ENCODE measurements at places on chromosomes 3 and 15.

- no peak for DNase-seq
Observed at GRCh38 chr3:109257269-109257668, 59.0 kb downstream of the DPPA2 start.

DNA sequence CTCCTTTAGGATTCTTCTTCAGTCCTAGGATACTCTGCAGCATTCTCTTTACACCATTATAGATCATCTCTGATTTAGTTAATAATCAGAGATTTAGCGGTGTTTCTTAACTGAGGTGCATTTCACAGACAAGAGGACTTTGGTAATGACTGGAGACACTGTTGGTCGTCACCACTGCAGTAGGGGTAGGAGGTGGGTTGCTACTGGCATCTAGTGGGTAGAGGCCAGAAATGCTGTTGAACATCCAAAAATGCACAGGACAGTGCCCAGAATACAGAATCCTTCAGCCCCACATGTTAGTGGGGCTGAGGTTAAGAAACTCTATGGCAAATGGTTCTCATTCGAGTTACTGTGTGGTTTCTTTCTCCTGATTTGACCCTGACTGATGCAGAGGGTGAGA lies 80.4 kb upstream of the LMCD1 start:
- DNase-seq = no peak

- no peak for DNase-seq
Observed at GRCh38 chr15:95556225-95556624, 774.3 kb upstream of the NR2F2 start.

GRCh38 chr3:112925969-112926368 lies 48.9 kb downstream of the CD200R1 start:
- DNase-seq = no peak

GRCh38 chr3:55467099-55467498 lies 20.0 kb downstream of the WNT5A start:
- DNase-seq = no peak

DNA sequence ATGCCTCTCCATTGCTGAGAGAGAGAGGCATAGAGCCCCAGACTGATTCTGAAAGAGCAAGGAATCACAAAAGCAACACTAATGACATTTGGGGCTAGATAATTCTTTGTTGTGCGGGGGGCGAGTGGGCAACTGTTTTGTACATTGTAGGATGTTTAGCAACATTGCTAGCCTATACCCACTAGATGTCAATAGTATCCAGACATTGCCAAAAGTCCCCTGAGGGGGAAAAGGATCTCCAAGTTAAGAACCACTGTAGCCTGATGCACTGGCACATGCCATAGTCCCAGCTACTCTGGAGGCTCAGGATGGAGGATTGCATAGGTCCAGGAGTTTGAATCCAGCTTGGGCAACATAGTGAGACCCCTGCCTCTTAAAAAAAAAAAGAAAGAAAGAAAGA lies 22.8 kb upstream of the GOLM2 start:
- DNase-seq = no peak

DNA sequence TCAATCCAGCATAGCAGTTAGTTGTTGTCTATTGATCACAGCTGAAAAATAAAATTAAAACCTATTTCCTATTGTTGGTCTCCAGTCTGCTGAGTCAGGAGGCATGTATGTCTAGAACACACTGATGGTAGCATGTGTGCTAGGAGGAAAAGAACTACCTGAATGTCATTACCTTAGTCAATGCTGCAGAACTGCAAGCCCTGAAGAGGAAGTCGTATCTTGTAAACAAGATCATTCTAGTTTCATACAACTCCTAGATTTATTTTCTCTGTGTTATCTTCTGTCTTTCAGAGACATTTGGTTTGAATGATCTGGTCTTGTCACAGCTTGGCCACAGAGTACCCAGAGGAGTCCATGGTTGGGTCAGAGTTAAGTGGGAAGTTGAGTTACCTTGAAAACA lies 110.0 kb upstream of the MRPL3 start:
- DNase-seq = no peak

GRCh38 chr3:151265866-151266265 lies 12.5 kb downstream of the P2RY14 start:
- no peak for DNase-seq

DNA sequence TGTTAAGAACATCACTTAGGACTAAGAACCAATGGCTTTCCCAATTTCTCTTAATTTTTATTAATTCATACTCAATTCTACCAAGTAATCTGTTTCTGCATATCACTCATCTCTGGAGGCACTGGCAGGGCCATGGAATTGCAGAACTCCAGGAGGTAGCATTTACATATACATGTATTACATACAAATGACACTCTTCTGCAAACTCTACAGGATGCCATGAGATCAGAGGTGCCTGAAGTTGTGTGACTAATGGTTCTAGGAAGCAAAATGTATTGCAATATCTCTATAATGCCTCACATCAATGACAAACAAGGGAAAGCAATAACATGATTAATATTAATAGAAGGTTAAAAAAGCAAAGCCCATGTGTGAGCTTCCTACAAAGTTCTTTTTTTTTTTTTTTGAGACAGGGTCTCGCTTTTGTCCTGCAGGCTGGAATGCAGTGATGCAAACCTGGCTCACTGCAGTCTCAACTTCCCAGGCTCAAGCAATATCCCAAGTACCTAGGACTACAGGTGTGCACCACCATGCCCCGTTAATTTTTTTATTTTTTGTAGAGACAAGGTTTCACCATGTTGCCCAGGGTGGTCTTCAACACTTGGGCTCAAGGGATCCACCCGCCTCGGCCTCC lies 33.0 kb downstream of the DENND6A start:
- no peak for DNase-seq

DNA sequence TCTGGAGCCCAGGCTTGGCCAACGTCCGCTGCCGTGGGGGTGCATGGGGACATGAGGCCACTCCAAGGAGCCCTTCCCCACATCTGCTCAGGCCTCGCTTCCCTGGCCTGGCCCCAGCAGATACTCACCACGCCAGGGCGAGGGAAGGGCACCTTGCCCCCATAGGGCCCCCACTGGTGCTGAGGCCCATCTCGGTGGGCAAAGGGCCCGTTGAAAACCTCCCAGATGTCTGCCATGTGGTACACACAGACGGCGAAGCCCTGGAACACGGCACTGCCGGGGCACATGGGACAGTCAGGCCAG lies 4.7 kb downstream of the SEMA3G start:
- DNase-seq = no peak

- DNase-seq = no peak
Observed at GRCh38 chr15:59419170-59419569, 18.8 kb upstream of the FAM81A start.

GRCh38 chr3:131279577-131279976 lies 102.0 kb upstream of the NUDT16 start:
- DNase-seq = no peak

- no peak for DNase-seq
Observed at GRCh38 chr3:13483988-13484695, 4.0 kb downstream of the HDAC11 start.

DNA sequence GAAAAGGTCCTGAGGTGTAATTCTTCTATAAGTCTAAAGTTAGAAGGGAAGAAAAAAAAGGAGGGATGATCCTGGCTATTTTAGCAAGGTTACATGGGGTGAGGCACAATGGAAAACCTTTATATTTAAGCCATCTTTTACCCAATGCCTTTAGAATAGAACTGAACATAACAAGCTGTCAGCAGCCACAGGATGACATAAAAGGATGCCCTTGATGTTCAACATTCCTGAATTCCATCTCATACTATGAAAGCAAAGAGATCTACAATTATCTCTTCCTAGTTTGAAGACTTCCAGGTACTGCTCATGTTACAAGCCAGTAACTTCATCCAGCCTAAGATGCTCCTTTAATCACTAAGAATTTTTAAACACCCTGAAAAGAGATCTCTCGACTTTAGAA lies 26.9 kb downstream of the NEK10 start:
- DNase-seq = no peak

GRCh38 chr3:59542276-59542675 lies 492.5 kb upstream of the CFAP20DC start:
- no peak for DNase-seq

DNA sequence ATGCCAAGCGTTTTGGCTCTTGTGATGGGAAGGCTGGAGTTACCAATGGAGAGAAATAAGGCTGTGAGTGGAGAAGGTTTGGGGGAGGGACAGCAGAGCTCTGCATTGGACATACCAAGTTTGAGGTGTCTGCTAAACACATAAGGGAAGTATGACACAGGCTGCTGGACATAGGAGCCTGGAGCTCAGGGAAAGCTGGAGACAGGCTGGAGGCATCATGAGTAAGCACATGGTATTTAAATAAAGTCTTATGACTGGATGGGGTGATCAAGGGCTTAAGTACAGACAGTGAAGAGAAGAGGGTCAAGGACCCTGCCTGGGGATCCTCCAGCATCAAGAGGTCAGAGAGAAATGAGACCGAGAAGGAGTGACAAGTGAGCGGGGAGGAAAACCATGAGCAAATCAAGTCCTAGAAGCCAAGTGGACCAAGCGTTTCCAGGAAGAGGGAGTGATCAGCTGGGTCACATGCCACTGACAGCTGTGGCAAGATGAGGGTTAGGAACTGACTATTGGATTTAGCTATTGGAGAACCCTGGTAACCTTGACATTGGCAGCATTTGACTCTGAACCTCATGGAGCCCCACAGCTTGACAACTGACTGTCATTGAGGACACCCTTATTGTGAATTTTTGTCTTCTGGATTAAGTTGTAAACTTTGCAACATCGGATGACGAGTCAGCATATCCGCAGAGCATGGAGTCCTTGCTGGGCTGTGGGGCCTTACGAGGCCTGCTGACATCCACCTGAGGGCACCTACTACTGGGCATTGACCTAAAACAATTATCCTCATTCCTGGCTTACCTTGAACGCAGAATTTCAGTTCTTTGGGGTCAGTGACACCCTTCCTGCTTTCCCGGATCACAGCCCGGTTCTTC lies 78.7 kb upstream of the ETV5 start:
- DNase-seq = no peak

GRCh38 chr3:181362378-181362777 lies 349.3 kb upstream of the SOX2 start:
- no peak for DNase-seq

GRCh38 chr3:147846854-147847478 lies 437.8 kb downstream of the ZIC1 start:
- DNase-seq = no peak

DNA sequence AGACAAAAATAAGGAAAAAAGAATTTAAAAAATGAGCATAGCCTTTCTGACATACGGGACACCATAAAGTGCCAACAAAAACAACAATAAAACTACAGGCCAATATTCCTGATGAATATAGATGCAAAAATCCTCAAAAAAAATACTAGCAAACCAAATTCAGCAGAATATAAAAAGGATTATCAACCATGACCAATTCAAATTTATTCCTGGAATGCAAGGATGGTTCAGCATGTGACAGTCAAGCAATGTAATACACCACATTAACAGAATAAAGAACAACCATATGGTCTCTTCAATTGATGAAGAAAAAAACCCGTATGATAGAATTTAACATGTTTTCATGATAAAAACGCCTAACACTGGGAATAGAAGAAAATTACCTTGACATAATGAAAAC lies 341.7 kb downstream of the PYDC2 start:
- no peak for DNase-seq

GRCh38 chr3:160312014-160312624 lies 86.9 kb downstream of the C3orf80 start:
- DNase-seq = no peak

- DNase-seq = no peak
Observed at GRCh38 chr3:128210711-128211110, 57.4 kb downstream of the EEFSEC start.

GRCh38 chr15:31457161-31457560 lies 130.5 kb downstream of the KLF13 start:
- no peak for DNase-seq

GRCh38 chr3:58251631-58252035 lies 14.0 kb downstream of the ABHD6 start:
- no peak for DNase-seq

DNA sequence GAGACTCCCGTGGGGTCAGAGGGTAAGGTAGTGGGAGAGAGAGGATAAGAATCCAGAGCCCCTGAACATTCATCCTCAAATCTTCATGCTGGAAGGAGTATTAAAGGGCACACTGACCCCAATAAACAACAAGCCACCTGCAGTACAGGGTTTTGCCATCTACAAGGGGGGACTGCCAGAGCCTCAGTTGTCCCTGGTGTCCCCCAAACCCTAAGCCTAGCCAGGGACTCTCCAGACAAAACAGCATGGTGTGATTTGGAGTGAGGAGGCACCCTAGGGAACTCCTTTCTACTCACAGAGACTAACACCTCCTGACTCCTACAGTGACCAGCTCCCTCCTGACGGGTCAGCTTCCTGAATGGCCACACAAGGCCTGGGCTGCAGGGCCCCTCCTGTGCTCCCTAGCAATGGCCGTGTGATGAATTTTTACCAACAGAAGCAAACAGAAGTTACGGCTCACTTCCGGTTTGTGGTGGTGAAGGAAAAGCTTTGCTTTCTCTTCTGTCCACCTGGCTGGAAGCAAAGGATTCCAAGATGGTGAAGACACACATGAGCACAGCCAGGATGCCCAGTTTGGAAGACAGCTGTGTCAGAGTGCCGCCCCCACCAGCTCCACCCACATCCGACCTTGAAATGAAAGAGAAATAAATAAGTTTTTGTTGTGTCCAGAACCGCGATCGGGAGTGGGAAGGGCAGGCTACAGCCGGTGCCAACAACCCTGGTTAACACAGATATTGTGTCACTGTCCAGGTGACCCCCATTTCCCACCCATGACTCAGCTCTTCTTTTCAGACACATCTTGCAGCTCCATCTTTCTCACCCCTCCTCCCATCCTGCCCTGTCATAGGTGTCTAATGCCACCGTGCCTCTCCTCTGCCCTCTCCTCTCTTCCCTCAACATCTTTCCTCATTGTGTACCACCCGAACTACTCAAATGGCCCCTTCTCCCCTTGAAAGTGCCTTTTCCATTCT lies 69.6 kb upstream of the ATP13A3 start:
- no peak for DNase-seq

GRCh38 chr3:60803216-60804173 lies 447.8 kb downstream of the FHIT start:
- no peak for DNase-seq

- DNase-seq = no peak
Observed at GRCh38 chr15:67862750-67863441, 23.1 kb upstream of the RNU6-1 start.

DNA sequence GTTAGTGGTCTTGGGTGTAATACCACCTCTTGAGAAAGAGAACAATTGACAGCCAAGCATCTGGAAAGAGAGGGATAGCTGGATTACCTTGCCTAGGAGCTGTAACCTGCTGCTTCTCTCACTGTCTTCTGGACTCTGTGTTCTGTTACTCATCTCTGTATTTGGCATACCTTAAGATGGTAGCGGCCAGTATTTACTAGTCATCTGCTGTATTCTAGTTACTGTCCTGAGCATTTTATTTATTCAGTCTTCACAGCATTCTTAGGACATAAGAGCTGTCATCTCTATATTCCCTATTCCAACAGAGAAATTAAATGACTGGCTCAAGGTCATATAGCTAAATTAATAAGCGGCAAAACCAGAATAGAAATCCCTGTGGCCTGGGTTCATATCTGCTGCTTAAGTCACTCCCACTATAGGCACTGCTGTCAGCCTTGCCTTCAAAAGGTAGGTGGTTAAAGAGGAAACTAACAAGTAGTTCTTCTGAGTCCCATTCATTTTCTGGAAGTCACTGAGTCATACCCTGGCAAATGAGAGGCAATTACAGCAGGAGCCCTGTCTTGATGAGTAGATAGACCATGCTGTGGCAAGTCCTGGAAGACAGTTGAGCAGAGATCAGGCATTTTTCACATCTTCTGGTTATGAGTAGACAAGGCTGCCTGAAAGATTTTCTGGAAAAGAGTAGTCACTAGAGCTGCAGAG lies 68.2 kb downstream of the RAB7A start:
- no peak for DNase-seq

- no peak for DNase-seq
Observed at GRCh38 chr3:132721479-132722164, 587 bp downstream of the NPHP3 start.

Measured in central memory CD4-positive, alpha-beta T cell (primary cell).